Neural cell (in vitro differentiated cells): ENCODE measurements at places on chromosomes 5 and 9. TPM values are rescaled to one million over a fixed set of nuclear protein-coding genes. Genes with fewer than 3 reads are reported as not detected.

Gene COL5A1
- polyA plus RNA-seq = 0.06 TPM in 1 of 2 replicates, not detected in the other

Gene CKMT2
- polyA plus RNA-seq = not detected in 2 replicates

Gene NUDT2
- 62.6 and 88.3 TPM in 2 replicates for polyA plus RNA-seq

Gene RAB24
- polyA plus RNA-seq = 79.0 and 96.8 TPM in 2 replicates

Gene WDR31
- 0.59 and 0.84 TPM in 2 replicates for polyA plus RNA-seq

Gene KIF4B
- not detected in 2 replicates for polyA plus RNA-seq

Gene PFN3
- polyA plus RNA-seq = not detected in 2 replicates

Gene GDA
- 0.26 and 0.52 TPM in 2 replicates for polyA plus RNA-seq

Gene PLPPR1
- polyA plus RNA-seq = 135 and 157 TPM in 2 replicates
